ENCODE measurements at places on chromosomes 5 and 9. TPM values are rescaled to one million over a fixed set of nuclear protein-coding genes. Genes with fewer than 3 reads are reported as not detected.

GRCh38 chr5:127969651-127970050 is 113.9 kb upstream of the SLC12A2 start:
- no peaks in the 10 kb centered on the region for H3K4me1 ChIP-seq
- no peak overlapping the region for H3K27ac ChIP-seq
- no peaks in the 10 kb centered on the region for H3K27me3 ChIP-seq
- DNase-seq = no peak

GRCh38 chr9:94054716-94055115 is 29.5 kb upstream of the PTPDC1 start:
- peaks cover 22% of the 10 kb centered on the region for H3K4me1 ChIP-seq
- no peaks in the 10 kb centered on the region for H3K27me3 ChIP-seq
- H3K36me3 ChIP-seq = peaks cover 9% of the 10 kb centered on the region
- DNase-seq = no peak
- H3K27ac ChIP-seq = no peak overlapping the region

Gene C1QTNF2
- 1.2 TPM for total RNA-seq

DNA sequence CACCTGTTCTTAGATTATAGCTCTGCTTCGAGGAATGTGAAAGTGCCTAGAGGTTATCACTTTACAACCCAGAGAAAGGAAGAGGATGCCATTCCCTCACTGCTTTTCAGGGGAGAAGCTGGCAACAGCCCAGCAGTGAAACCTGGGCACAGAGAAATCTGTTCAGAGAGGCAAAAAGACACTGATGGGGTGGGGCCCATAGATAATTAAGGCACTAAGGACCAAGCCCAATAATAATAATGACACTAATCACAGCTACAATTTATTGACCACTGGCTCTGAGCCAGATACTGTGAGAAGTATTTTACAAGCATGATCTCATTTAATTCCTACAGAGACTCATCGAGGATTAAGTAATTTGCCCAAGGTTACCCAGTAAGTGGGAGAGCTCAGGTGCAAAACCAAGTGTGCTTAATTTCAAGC is 168.3 kb downstream of the PIK3R1 start:
- H3K4me3 ChIP-seq = no peak overlapping the region
- H3K4me1 ChIP-seq = peaks cover 8% of the 10 kb centered on the region
- H3K27me3 ChIP-seq = peaks cover 2% of the 10 kb centered on the region
- no peak overlapping the region for H3K27ac ChIP-seq
- H3K36me3 ChIP-seq = no peaks in the 10 kb centered on the region

Gene CYSRT1
- total RNA-seq = 1.1 TPM

DNA sequence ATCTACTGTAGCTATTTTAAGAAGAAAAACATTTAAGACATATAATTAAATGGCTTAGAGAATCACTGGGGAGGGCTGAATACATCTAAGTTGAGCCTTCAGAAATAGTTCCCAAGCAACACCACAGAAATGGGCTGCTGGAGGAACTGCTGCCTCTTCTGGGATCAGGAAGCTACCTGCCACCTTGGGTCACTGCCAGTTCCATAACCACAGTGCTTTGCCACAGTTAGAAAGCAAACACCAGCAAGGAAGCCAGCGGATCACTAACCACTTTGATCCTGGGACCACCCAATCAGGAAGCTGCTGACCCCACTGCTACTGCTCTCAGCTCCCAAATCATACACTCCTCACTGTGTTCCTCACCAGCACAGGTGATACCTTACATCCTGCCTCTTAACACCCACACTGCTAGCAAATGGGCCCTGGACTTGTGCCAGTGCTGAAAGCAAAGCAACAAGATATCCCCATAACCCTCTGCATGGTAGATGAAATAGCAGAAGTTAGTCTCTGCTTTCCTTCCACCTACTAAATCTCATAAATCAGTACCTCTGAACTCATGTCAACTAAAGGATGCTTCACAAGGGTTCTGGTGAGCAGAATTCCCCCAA is 346.9 kb downstream of the DEPDC1B start:
- H3K36me3 ChIP-seq = no peaks in the 10 kb centered on the region
- DNase-seq = no peak
- no peaks in the 10 kb centered on the region for H3K27me3 ChIP-seq
- no peak overlapping the region for H3K27ac ChIP-seq

All from HFFc6 (cell line).